Suprapubic skin (tissue), 4 donors: ENCODE measurements at places on chromosomes 16 and 17. TPM values are rescaled to one million over a fixed set of nuclear protein-coding genes. Genes with fewer than 3 reads are reported as not detected.

DNA sequence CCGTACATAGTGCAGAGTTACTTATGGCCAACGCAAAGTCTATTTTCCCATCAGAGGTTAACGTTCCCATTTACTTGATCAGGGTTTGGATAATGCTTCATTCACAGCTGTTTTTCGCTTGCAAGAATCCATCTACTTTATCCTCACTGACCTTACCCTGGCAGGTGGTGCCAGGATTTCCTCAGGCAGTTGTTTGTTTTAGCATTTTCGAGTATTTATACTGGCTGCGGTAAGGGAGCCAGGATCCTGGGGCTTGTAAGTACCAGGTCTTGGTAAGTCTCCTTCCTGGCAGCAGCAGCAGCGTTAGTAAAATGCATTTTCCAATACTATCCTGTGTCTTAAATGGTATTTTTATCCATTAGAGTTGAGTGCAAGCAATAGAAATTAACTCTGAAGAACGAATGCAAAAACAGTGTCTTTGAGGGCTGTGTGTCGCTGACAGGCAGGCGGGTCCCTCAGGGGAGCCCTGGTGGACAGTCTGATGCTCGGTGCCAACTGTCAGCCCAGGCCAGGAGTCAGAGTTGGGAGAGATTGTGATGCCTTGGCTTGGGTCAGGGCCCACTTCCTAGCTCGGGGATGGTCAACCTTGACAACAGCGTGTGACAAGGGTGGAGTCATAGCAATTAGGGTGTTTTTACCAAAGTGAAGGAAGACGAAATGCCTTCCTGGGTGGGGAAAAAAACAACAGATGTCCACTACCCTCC lies 92.4 kb upstream of the HSBP1 start:
- H3K27ac ChIP-seq = no peak overlapping the region
- DNase-seq = no peak
- no peak overlapping the region for H3K4me3 ChIP-seq
- H3K36me3 ChIP-seq = no peaks in the 10 kb centered on the region

DNA sequence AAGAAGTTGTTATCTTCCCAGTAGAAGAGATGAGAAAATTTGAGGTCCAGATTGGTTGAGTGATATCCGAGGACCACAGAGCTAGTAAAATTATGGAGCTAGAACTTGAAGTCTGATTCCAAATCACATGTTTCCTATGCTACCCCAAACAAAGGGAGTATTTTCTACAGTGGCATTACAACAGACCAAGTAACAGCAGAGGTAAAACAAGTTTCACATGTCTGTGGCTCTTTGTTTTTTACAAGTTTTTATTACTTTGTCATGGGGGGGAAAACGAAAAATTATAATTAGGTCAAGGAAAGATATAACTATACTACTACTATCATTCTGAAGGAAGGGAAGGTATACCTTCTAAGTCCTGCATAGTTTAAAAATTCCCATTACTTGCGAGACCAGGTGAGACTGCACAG lies 49.4 kb downstream of the KANSL1 start:
- no peaks in the 10 kb centered on the region for H3K36me3 ChIP-seq
- no peaks in the 10 kb centered on the region for H3K27me3 ChIP-seq
- peaks cover 60% of the 10 kb centered on the region for H3K4me1 ChIP-seq
- no peak overlapping the region for H3K4me3 ChIP-seq
- H3K27ac ChIP-seq = no peak overlapping the region

TPSG1 gene
- not detected for total RNA-seq

EPX gene
- total RNA-seq = not detected

- no peaks in the 10 kb centered on the region for H3K36me3 ChIP-seq
- H3K4me3 ChIP-seq = no peak overlapping the region
- H3K27me3 ChIP-seq = no peaks in the 10 kb centered on the region
- DNase-seq = no peak
These were observed 162.0 kb downstream of the RAB11FIP4 start for GRCh38 chr17:31553506-31553905.

GRCh38 chr16:71428385-71428784 lies 13.5 kb downstream of the TLE7 start:
- no peak overlapping the region for H3K4me3 ChIP-seq
- H3K27ac ChIP-seq = no peak overlapping the region
- H3K4me1 ChIP-seq = no peaks in the 10 kb centered on the region
- H3K27me3 ChIP-seq = peaks cover 30% of the 10 kb centered on the region

- no peak overlapping the region for H3K4me3 ChIP-seq
- no peaks in the 10 kb centered on the region for H3K36me3 ChIP-seq
- no peaks in the 10 kb centered on the region for H3K4me1 ChIP-seq
- H3K27me3 ChIP-seq = peaks cover 7% of the 10 kb centered on the region
These were observed 6.3 kb upstream of the KRT222 start for GRCh38 chr17:40671282-40671681.

UTS2R gene
- not detected for total RNA-seq

PRR35 gene
- total RNA-seq = not detected

DNA sequence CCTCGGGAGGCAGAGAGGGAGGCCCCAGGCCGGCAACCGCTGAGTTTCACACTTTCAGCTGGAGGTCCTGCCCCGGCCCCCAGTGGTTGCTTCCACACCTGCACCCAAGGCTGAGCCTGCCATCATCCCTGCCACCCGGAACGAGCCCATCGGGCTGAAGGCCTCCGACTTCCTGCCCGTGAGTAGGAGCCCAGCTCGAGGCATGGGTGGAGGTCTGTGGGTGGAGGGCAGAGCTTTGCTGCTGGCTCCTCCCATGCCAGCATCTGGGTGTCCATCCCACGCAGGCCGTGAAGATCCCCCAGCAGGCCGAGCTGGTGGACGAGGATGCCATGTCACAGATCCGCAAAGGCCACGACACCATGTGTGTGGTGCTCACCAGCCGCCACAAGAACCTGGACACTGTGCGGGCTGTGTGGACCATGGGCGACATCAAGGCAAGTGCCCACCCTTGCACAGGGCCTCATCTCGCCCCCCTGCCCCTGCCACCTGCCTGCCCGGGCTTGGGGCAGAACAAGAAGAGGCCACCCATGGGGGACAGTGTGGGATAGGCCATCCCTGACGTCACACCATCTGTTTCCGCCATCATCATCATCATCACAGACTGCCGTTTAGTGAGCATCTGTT lies 19.6 kb downstream of the KATNB1 start:
- peaks cover 10% of the 10 kb centered on the region for H3K4me1 ChIP-seq
- no peak for DNase-seq
- no peaks in the 10 kb centered on the region for H3K27me3 ChIP-seq
- no peak overlapping the region for H3K27ac ChIP-seq
- H3K4me3 ChIP-seq = no peak overlapping the region

- no peak overlapping the region for H3K27ac ChIP-seq
- H3K4me3 ChIP-seq = no peak overlapping the region
- H3K27me3 ChIP-seq = no peaks in the 10 kb centered on the region
- H3K36me3 ChIP-seq = no peaks in the 10 kb centered on the region
- DNase-seq = no peak
These were observed 246.2 kb downstream of the KATNIP start for GRCh38 chr16:27795992-27796614.

SERPINF2 gene
- total RNA-seq = 5.2 TPM

DNA sequence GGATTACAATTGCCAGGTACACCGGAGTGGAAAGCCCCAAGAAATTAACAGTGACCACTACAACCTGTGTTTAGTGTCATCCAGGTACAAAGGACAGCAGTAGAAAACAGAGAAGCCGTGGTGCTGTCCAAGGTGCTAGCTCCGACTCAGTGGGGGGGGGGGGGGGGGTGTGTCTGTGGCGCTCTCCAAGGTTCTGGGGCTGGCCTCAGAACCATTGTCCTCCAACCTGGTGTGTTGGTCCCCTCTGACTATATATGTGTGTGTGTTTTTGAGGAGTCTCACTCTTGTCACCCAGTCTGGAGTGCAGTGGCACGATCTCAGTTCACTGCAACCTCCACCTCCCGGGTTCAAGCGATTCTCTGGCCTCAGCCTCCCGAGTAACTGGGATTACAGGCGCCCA lies 5.8 kb upstream of the ZNF23 start:
- H3K4me1 ChIP-seq = no peaks in the 10 kb centered on the region
- H3K4me3 ChIP-seq = no peak overlapping the region
- DNase-seq = no peak
- H3K27me3 ChIP-seq = no peaks in the 10 kb centered on the region
- no peak overlapping the region for H3K27ac ChIP-seq
- peaks cover 5% of the 10 kb centered on the region for H3K36me3 ChIP-seq

DNA sequence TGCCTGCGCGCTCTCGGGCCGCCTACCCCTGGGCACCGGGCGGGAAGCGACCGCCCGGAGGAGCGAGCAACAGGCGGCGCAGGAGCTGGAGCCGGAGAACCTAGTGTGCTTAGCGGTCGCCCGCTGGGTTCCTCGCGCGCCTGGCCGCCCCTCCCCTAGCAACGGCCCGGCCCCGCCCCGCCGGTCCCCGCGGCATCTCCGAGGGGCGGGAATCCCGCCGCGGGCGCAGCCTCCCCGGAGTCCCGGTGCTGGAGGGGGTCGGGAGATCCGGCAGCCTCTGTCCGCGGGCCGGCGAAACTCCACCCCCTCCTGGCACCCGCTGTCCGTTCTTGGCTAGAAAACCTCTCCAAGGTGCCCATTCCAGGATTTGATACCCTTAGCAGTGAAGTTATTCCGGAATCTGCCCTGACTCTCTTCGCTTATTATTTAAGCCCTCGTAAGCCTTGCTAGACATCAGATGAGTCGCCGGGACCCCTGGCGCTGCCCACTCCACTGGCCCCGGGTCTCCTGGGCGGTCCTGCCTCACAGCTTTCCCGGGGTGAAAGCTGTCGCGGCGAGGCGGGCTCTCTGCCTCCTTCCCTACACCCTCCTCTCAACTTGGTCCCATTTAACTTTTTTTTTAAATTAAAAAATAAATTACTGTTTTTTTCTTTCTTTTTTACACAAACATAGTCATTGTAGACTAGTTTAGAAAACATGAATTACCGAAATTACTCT lies at the start of gene RPRML:
TSS of gene RPRML (minus strand) at position 107 of the 717 bp plus-strand sequence. CDS start 246 bp downstream, outside the sequence.
- no peak for DNase-seq
- H3K27ac ChIP-seq = peak within 1 kb of the TSS; percentile 51
- peaks cover 23% of the 10 kb centered on the region for H3K4me1 ChIP-seq
- H3K27me3 ChIP-seq = peaks cover 34% of the 10 kb centered on the region
- H3K36me3 ChIP-seq = no peaks in the 10 kb centered on the region

DNA sequence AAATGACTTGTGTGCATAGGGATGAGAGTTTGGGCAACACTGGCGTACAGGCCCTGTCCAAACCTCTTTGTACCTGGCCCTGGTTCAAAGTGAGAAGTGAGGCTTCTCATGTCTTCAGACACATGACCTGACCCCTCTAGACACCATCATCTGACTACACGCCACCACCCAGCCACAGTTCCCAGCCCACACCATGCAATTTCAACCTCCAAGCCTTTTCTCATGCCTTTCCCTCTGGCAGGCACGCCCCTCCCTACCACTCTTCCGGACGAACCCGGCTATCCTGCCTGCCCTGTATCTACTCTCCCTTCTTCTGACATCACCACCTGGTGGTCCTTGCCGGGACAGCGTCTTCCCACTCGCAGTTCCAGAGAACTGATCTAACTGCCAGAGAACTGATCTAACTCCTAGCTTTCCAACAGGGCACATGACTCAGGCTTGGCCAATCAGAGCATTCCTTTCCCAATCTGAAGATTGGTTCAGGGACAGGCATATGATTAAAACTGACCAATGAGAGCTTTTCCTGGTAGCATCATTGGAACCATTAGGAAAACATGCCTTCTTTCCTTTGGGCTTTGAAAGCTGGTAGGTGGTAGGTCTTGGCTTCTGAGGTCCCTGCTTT lies 27.1 kb upstream of the IL21R start:
- no peaks in the 10 kb centered on the region for H3K27me3 ChIP-seq
- H3K4me3 ChIP-seq = no peak overlapping the region
- DNase-seq = peak; percentile 73
- peaks cover 5% of the 10 kb centered on the region for H3K4me1 ChIP-seq

ABCA6 gene
- 43.0 TPM for total RNA-seq

DNA sequence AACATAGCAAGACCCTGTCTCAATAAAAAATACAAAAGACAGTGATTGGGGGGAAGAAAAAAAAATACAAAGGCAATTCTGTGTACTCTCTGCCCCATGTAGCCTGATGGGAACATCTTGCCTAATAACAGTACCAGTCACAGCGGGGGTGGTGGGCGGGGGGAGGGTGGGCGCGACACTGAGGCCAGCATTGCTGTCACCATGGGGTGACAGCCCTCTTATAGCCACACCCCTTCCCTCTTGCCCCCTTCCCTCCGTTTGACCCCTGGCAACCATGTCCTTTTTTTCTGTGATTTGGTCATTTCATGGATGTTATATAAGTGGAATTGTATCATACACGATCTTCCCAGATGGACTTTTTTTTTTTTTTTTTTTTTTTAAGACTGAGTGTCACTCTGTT lies 80.9 kb downstream of the DNAH17 start:
- DNase-seq = no peak
- H3K27ac ChIP-seq = no peak overlapping the region
- no peaks in the 10 kb centered on the region for H3K4me1 ChIP-seq

DNA sequence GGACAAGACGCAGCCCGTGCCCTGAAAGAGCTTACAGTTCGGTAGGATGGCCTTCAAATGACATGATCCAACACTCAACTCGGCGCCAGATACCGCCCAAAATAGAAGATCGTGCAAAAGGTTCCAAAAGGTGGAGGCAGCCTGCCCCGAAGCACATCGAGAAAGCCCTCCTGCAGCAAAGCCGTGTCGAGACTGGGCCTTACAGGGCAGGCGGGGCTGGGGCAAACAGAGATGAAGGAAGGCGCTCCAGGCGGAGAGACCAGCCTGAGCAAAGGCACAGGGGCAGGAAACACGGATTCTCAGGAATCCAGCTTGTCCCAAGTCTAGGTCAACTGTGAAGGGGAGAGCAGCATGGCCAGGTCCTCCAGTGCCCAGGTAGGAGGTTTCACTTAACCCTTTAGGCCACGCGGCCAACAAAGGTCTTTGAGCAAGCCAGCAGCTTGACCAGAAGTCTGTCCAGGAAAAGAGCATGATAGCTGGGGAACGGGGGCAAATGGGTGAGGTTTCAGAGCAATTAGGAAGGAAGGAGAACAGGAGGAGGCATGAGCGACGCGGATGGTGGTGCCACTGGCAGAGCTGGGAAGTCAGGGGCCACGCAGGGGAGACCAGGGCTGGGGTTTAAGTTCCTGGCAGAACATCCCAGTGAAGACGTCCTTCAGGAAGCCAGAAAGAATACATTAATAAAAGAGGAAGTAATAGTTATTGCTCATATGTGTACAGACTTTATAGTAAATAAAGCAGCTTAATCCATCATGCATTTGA lies 21.2 kb upstream of the EIF1 start:
- DNase-seq = no peak
- H3K27me3 ChIP-seq = no peaks in the 10 kb centered on the region
- H3K4me1 ChIP-seq = peaks cover 53% of the 10 kb centered on the region
- H3K27ac ChIP-seq = peak overlapping the region; percentile 99
- no peak overlapping the region for H3K4me3 ChIP-seq
